Bone marrow (tissue), 2 donors: ENCODE measurements at places on chromosomes 6 and 20.

- no peak for DNase-seq
Observed at GRCh38 chr6:31114541-31114878, at the start of gene PSORS1C1. PSORS1C1 (plus strand) TSS chr6:31114800; CDS start chr6:31129633, 14,833 bp downstream.

GRCh38 chr6:151004383-151005024 lies 139.0 kb downstream of the MTHFD1L start:
- DNase-seq: no peak

DNA sequence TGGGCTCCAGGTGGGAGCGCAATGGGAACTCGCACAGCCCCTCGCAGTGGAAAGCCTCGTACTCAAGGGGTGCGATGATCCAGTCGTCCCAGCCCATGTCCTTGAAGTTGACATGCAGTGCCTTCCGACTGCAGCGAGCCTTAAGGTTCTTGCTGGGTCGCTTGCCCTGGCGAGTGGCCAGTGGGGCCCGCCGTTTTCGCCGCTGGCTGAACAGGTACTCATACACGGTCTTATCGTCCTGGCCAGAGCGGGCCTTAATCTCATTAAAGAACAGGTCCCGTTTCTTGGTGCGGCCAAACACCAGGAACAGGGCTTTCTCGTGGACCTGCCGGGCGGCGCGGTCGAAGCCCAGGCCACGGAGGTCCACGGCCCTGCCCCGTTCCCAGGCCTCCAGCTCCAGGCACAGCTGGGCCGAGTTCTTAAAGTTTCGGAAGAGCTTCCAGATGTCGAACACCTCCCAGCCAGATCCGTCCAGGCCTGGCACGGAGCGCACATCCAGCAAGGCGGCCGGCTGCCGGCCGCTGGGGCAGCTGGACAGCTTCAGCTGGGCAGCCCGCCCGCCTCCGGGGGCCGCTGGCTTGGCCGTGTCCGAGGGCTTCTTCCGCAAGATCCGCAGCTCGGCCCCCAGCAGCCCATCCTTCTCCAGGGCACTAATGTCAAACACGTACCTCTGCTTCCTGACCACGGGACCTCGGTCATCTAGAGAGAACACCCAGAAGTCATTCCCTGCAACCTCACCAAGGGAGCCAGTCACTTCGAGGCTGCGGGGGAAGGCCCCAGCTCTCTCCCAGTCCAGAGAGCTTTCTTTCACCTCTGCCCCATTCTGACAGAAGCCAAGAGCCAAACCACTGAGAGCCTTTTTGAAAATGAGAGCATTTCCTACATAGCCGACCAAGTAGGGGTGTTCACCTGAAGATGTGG lies 3.7 kb downstream of the GDF5 start:
- no peak for DNase-seq

DNA sequence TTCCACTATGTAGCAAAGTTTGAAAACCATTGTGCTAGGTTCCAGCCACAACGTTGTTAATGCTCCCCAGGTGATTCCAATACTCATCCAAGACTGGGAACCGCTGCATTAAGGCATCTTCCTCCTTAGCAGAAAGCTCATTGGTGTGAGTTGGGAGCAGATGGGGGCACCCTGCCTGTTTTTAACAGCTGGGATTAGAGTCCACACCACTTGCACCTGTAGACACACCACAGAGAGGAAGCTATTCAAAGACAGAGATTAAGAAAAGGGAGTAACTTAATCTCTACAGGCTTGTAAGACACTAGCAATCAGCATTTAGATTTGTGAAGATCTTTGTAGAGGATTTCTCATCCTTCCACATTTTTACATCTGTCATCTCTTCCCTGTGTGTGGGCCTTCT lies 333.9 kb upstream of the SOX4 start:
- DNase-seq: no peak

DNA sequence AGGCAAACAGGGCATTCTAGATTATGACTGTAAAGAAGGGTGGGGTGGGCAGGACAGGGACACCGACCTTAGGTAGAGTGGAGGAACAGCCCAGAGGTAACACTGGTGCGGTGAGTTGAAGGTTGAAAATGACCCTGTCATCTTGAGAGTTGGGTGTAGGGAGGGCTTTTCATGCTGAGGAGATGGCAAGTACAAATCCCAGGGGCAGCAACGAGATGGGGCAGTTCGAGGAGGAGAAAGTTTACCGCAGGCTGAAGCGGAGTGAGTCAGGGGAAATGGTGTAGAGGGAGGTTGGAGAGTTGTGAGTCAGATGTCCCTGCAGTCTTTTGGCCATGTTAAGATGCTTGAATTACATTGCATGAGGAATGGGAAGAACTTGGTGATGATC lies 101.1 kb downstream of the HIVEP1 start:
- no peak for DNase-seq

GRCh38 chr6:7033202-7033601 lies 74.6 kb upstream of the RREB1 start:
- no peak for DNase-seq

DNA sequence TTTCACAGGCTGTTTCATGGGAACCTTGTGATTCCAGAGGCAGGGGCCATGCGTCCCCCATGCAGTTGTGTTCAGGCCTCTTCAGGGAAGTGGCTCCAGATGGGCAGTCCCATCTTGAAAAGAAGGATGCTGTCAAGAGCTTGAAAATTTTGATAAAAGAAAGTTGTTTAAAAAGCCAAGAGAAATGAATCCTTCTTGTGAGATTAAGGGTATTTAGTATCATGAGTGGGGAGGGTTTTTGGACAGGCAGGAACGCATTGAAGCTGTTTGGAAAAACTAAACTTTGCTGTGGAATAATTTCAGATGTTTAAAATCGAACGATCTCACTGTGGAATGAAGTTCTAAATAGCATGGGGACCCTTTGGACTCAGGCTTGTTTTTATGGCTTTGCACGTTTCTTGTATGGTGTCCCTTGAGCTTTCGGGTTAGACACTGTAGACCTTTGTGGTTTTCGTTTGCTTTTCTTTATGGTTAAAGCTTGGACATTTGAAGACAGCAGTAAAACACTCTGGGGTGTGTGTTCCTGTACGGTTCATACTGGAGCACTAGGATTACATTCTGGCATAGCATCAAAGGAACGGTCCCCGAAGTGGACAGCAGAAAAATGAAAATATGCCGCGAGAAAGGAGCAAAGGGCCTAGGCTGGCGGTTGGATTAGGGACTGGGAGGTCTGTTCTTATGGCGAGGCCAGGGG lies 18.2 kb downstream of the KIF25 start:
- DNase-seq: no peak

DNA sequence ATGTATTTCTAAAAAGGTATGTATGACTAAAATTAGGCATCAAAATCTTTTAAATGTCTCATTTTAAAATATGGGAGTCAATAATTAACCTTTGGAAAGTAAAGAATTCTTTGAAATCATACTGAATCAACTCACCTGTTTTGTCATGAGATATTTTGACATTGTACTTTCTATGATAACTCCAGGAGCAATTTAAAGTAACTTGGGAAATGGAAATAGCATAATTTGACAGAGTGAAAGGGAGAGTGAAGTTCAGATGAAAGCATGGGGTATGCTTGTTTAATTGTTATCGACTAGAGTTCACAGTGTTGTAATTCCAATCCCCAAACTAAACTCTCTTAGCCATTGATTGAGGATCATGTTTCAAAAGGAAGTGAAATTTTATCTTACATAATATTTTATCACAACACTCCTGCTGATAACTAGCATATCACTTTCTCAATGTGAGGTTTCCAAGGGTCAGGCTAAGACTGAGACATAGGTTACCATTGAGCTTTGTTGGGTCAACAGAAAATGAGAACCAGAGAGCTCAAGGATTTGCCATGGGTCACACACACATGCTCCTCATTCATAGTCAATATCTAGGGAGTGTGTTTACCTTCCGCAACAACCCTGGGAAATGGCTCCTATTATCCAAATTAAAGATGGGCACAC lies 2.3 kb downstream of the GSTA1 start:
- DNase-seq: no peak

- no peak for DNase-seq
Observed at GRCh38 chr6:45375449-45375848, 2.3 kb downstream of the SUPT3H start.

DNA sequence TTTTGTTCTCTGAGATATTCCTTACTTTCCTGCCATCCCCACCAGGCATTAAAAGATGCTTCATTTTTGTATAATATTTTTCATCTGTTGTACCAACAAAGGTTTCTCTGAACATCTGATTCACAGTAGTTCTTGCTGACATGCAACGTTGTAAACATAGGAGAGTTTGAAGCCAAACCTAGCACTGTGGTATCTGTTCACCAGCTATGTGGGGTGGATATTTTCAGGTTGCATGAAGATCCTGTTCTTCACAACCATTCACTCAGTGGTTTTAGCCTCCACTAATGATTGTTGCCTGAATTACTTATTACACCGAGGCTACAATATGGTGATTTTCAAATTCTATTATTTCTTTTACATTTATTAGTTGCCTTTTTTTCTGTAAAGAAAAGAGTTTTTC lies 56.5 kb downstream of the EYA4 start:
- no peak for DNase-seq

DNA sequence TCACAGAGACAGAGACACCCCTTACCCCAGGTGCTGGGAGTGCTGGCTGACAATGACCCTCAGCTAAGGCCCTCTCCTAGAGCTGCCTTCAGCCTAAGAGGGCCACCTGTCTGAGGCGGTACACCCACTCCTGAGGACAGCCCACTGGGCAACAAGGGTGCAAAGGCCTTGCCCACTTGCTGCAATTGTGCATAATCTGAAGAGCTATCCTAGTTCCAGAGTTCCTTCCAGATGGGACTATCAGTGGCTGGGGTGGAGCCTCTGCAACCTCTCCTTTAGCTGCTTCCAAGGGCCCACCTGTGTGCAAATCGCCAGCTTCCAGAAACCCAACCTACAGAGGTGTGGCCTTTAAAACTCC lies 87.5 kb downstream of the PREX1 start:
- no peak for DNase-seq

- no peak for DNase-seq
Observed at GRCh38 chr6:85015396-85015990, 251.1 kb upstream of the TBX18 start.

DNA sequence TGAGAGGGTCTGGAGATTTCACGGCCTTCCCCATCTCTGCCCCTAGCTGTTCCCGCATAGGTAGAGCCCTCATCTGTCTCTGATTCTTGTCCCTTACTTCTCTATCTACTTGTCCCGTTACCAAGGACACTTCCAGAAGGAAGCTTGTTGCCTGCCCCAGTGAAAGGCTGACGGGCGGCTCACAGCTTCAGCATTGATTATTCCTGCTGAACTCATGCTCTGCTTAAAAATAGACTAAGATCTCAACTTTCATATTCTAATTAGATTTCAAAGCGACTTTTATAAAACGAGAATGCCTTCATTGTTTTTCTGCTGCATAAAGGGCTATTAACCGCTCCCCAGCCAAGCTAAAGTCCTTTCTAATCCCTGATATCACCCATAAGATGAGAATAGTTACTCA lies 31.1 kb upstream of the MAFB start:
- DNase-seq: no peak

- no peak for DNase-seq
Observed at GRCh38 chr20:7196481-7196880, 429.0 kb downstream of the BMP2 start.

DNA sequence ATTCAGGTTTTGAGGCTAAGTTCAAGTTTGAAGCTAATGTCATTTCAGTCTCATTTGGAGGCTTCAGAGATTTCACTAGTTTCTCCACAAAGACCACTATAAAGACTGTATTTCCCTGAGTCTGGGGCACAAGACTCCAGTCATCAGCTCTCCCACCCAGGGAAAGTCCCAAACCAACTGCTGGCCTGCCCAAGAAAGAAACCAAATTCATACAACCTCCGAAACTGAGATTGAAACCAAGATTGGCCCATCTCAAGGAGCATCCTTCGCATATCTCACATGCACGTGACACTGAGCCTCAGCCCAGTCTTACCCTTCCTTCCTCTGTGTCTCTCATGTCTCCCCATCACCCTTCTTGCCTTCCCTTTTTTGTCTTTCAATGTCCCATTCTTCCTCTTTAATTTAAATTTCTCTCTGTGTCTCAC lies 3.5 kb upstream of the LTA start:
- DNase-seq: no peak

GRCh38 chr6:22880686-22881433 lies 311.5 kb downstream of the HDGFL1 start:
- DNase-seq: no peak

- no peak for DNase-seq
Observed at GRCh38 chr6:52020945-52021570, 66.4 kb downstream of the PKHD1 start.

DNA sequence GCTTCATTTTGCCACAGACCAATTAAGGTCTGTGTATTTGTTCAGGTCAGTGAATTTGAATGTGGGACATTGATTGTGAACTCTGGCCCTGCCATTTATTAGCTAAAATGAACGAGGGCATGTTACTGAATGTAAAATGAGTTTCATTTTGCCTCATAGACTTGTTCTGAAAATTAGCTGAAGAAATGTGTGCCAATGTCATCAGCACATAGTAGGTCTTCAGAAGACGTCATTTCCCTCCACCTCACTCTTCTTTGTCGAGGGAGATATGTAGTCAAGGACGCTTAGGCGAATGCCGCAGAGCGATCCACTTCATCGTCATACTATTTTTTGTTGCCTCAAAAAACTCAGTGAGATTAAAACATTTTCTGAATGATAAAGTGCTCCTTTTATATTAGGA lies 291.7 kb downstream of the SMOC2 start:
- no peak for DNase-seq
